ENCODE measurements at places on chromosomes 1 and 21.

DNA sequence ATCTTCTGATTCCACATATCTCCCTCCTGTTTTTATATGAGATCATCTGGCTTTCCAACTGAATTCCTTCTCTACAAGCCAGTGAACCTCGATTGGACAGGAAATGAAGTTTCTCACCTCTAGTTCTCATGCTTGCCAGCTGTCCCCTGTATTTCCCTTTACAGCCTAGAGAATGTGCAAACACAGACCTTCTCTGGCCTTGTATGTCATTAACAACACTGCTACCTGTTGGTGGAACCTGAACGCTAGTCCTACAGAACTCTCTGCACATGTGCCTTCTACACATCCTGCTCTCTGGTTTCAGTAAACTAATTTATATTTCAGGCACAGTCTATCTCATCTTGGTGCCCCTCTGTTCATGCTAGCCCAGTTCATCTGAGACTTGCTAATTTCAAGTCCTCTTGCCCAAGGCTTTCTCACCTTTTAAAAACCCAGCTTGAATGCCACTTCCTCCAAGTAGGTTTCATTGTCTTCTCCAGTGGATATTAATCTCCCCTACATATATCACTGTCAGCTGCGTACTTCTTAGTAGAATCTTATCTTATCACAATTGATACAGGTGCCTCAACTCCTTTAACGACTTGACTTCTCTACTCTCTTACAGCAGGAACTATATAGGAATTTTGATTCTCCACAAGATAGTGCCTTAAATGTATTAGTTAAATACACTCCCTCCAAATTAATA is 549.9 kb downstream of the PLPP3 start:
- DNase-seq, result no peak

DNA sequence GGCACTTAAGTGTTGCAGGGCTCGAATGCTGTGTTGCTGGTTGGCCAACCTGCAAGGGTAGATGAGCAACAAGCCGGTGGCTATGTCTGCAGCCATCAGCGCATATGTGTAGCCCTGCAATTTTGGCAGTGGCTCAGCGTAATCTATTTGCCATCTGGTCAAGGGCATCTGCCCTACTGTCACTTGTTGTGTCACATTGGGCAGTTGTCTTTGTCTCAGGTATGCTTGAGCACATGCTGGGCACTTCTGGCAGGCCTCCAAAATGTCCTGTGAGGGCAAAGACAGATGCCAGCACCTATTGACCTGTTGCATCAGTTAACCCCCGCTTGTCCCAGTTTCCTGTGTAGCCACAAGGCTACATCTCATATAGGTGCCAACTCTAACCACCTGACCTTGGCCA is 111.8 kb downstream of the GDAP2 start:
- DNase-seq, result no peak

- DNase-seq, result no peak
Observed at GRCh38 chr1:147652306-147652705, 18.0 kb downstream of the ACP6 start.

DNA sequence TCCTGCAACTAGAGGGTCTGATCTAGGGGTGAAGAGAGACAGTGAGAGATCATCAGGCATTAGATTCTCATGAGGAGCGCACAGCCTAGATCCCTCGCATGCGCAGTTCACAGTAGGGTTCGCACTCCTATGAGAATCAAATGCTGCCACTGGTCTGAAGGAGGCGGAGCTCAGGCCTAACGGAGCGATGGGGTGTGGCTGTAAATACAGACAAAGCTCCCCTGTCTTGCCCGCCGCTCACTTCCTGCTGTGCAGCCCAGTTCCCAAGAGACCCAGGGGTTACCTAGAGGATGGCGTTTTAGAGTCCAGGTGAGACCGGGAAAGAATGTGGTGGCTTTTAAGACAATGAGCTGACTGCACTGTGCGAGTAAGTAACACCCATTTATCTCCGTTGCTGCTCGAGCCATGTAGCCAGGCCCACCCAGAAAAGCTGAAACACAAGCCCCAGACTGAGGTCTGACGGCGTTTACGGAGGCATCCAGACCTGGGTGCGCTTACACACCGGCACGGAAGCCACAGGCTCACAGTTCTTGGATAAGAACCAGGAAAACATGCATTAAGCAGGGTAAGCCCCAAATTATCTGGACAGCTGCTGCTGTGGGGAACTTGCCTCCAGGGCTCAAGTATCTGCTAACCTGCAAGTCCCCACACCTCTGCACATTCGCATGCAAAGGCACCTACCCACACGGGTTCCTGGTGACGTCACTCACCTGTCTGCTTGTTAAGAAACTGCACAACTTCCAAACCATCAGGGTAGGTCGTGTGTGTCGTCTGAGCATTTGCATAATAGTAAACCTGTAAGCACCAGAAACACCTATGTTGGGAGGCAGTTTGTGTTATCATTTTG is 12.5 kb downstream of the TCP10L start:
- no peak for DNase-seq

DNA sequence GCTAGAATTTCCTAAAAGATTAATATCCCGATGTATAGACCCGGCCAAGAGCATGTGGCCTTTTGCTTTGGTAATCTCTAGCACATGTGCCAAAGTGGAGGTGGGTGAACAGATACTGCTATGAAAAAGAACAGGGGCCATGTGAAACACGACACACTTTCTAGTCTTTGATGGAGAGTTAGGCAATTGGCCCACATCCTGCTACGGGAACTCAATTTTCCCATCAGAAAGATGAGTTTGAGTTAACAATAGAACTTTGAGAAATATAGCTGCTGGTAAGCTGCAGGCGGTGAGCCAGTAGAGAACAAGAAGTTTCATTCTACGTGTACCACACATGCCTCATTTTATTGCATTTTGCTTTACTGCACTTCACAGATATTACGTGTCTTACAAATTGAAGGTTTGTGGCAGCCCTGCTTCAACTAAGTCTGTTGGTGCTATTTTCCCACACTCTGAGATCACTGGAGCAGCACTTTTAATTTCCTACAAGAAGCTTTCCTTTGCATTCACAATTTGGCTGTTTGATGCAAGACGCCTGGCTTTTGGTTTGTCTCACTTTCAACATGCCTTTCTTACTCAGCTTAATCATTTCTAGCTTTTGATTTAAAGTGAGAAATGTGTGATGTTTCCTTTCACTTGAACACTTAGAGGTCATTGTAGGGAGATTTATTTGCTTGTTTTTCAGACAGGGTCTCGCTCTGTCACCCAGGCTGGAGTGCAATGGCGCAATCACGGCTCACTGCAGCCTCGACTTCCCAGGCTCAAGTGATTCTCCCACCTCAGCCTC is 46.3 kb downstream of the HTR6 start:
- no peak for DNase-seq

GRCh38 chr1:225921734-225922709 is 2.0 kb downstream of the PYCR2 start:
- no peak for DNase-seq

- no peak for DNase-seq
Observed at GRCh38 chr1:152870831-152871730, 7.0 kb upstream of the SMCP start.

DNA sequence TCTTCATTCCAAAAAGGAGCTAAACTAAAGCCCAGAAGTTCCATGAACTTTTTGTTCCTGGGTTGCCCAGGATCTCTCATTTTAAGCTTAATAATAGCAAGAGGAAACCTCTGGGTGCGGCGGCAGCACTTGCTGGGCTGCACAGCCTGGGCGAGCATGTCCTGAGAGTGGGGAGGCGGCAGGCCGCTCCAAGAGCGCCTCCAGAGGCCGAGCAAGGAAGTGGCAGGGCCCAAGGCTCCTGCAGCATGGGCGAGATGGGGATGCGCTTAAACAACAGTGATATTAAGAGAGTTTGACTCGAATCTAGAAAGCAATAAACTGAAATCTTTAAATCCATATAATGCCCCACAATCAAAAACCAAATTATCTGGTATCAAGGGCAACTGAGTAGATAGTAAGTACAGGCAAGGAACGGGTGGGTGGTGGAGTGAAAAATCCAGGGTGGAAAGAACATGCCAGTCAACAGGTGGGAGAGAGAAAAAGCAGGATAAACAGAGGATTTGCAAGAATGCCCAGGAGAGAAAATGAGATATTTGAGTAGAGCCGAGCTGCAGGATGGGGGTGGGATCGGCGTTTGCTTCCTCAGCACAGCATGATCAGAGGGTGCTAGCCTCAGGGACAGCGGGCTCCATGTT is 14.1 kb upstream of the TNR start:
- no peak for DNase-seq

- no peak for DNase-seq
Observed at GRCh38 chr1:33986390-33987095, 122.7 kb downstream of the HMGB4 start.

DNA sequence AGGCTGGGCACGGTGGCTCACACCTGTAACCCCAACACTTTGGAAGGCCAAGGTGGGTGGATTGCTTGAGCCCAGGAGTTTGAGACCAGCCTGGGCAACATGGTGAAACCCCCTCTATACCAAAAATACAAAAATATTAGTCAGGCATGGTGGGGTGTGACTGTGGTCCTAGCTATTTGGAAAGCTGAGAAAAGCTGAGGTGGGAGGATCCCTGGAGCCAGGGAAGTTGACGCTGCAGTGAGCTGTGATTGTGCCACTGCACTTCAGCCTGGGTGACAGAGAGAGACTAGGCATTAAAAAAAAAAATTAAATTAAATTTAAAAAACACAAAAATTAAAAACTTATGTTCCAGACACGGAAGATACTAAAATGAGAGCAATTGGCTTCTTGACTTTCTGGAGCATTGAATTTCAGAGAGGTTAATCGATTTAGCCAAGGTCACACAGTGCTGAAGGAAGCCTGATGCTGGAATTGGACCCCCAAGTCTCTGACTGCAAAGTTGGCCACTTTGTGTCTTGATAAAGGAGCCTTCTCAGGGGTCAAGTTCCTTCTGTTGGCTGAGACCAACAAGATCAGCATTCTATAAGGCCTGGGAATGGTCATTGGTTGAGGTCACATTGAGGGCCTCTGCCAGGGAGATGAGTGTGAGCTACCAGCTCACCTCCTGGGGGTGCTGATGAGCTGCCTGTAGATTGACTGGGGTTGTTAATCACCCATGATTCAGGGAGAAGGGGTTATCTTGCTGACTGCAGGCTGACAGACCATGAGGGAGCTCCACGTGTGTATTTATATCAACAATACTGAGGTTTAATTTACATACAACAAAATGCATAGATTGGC is 54.3 kb downstream of the RPS6KA1 start:
- DNase-seq, result no peak

DNA sequence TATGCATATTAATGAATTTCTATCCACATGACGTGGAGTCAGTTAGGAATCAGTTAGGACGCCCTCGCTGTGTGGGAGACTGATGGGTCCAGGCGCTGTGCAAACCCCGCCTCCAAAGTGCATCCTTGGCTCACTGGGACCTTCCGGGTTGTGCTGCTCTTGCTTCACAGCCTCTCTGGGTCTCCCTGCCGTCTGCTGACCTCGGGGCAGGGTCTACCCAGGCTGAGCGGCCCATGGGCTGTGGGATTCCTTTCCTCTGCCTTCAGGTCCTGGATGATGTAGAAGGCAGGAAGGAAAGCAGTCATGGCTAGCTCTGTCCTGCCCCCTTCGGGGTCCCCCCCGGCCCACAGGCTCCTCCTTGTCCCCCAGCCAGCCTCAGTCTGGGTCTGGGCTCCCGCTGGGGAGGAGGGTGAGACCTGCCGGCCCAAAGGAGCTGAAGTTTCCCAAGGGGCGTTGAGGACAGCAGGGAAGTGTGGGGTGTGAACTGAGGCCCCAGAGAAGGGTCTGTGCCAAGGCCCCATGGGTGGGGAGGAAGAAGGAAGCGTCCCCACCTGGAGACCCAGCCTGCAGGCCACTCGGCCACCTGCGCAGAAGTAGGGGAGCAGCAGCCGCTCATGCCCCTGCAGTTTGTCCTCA is 24.6 kb upstream of the CDK11A start:
- no peak for DNase-seq

- no peak for DNase-seq
Observed at GRCh38 chr1:109984190-109984455, 442 bp upstream of the AHCYL1 start.

DNA sequence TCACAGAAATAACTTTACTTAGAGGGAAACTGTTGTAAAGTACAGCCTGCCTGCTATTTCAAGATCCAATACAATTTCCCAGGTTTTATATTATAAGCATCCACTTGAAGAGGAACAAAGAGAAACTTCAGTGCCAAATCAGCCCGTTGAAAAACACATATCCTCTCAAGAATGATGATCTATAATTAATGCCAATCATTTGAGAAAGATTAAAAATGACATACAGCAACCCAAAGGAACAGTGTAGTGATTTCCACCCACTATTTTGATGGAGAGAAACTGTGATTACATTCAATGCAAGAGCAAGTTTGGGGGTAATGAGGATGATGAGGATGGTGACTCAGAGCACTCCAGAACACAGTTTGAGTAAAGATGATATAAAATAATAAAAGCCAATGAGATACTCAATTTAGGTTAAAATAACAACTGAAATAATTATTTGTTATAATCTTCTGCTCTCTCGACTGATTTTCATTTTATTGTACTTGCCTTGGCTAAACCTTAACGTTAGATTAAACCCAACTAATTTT is 715.5 kb downstream of the NCAM2 start:
- DNase-seq, result no peak

DNA sequence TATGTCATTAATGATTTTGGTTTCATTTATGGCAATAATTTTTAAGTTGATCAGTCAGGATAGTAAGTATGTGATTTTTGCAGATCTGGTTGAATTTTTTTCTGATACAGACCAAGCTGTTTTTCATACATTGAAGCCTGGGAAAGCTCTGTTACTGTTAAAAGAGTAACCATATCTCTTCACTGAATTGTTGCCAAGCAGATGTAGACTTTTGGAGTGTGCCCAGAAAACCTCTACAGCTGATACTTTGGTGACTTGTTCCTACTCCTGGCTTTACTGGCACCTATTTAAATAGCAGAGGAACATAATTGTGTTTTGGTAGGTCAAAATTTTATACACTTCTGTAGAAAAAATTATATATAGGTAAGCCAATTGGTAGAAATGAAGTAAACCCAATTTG is 49.4 kb downstream of the NFIA start:
- no peak for DNase-seq

GRCh38 chr1:225519166-225519863 is 91.5 kb upstream of the LBR start:
- DNase-seq, result no peak

DNA sequence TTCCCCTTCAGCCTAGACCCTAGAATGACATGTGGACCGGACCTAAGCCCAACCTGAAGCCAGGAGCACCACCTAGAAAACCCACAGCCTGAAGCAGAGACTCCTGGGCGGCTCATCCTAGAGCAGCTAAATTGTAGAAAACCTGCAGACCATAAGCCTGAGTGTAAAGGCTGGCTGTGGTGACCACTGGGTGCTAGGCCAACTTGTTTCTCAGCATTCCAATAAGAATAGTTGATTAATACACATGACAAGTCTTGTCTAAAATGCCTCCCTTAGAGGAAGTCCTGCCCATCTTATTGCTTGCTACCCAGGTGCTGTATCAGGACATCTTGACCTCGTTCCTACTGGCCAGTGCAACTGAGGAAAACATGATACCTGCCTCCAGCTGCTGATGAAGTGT is 23.3 kb upstream of the CASQ2 start:
- no peak for DNase-seq

Data from CD4-positive, alpha-beta T cell treated with Interleukin-6 for 4 hours (primary cell).